Nephron progenitor cell (in vitro differentiated cells): ENCODE measurements at places on chromosomes 12 and 14.

- H3K27me3 ChIP-seq: no peaks in the 10 kb centered on the region
- DNase-seq: no peak
- peaks cover 4% of the 10 kb centered on the region for H3K36me3 ChIP-seq
Measured at GRCh38 chr14:79493081-79493645, 718.1 kb downstream of the DIO2 start.

- peaks cover 32% of the 10 kb centered on the region for H3K4me1 ChIP-seq
- H3K27ac ChIP-seq: peak overlapping the region; percentile 66
- H3K27me3 ChIP-seq: no peaks in the 10 kb centered on the region
- no peaks in the 10 kb centered on the region for H3K36me3 ChIP-seq
- no peak for DNase-seq
Measured at GRCh38 chr14:33674927-33675326, 275.9 kb downstream of the EGLN3 start.

DNA sequence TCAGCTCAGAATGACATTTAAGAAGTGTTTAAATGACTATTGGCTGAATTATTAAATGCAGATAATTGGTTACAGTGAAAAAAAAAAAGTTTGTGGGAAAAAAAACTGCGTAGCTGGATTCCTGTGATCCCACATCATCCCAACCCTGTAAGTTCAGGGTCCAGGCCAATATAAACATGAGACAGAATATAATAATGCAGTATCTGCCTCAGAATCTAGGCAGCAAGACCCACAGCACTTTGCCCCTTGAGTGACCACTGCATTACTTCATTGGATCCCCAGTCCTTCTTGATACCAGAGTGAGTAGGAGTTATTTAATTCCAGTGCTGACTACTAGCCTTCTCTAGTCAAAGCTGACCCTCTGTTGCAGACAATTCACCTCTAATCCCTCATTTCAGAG is 272.6 kb downstream of the CCER1 start:
- no peaks in the 10 kb centered on the region for H3K4me1 ChIP-seq
- no peak overlapping the region for H3K27ac ChIP-seq
- H3K36me3 ChIP-seq: no peaks in the 10 kb centered on the region
- no peak for DNase-seq

DNA sequence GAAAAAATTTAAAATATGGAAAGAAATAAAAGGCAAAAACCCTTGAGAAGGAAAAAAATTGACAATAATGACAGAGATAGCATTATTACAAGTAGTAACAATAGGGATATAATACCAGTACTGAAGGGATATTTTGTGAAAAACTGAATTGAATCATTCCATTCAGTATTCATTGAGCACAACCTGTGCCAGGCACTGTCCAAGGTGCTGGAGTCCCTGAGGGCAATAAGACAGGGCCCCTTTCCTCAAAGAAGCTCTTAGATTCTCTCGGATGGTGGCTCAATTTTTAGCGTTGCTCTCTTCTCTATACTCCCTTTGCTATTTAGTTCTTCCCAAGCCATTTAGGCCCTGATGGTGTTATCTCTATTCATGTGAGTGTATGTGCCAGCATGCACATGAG is 34.3 kb upstream of the GAS2L3 start:
- H3K27me3 ChIP-seq: peaks cover 13% of the 10 kb centered on the region
- no peaks in the 10 kb centered on the region for H3K4me1 ChIP-seq
- no peak overlapping the region for H3K27ac ChIP-seq
- no peaks in the 10 kb centered on the region for H3K36me3 ChIP-seq

DNA sequence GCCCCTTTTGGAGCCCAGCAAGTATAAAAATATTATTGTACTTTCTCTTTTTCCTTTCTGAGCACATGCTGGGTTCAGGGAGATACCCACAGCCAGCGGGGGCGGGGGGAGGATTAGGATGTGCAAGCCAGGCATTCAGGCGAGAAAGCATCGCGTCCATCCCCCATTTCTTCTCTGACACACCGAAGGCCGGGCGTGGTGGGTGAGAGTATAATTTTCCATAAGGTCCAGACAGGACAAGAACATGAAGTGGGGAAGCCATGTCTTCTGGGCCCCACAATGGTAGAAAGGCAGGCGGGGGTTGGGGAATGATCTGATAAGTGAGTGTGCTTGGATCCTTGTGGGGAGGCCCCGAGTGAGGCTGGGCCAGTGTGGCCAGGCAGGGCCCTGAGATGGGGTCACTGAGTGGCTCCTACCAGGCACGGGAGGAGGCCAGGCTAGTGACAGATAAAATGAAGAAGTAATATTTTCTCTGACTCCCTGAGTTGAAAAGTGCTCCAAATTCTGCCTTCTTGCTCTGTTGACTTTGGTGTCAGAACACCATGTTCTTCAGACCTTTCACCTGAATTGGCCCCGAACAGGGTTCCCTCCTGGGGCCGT is 10.7 kb upstream of the LRTM2 start:
- peaks cover 35% of the 10 kb centered on the region for H3K27me3 ChIP-seq
- DNase-seq: no peak
- no peaks in the 10 kb centered on the region for H3K36me3 ChIP-seq
- H3K4me3 ChIP-seq: no peak overlapping the region
- peak overlapping the region; percentile 54 for H3K27ac ChIP-seq
- H3K4me1 ChIP-seq: peaks cover 60% of the 10 kb centered on the region

DNA sequence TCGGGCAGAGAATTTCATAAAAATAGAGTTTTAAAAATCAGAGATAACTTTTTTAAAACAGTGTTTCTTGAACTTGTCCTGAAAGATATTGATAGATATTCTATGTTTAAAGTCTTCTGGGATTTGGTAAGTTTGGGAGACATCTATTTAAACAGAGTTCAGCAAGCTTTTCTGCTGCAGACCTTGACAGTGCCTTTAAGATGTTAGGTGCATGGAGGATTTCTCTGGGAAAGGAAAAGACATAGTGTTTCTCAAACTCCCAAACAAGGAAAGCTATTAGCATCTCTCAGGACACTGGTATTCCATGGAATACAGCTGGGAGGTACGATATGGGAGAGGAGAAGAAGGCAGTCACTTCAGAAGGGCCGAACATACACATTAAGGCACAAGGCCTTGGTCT is 97.8 kb downstream of the RBM19 start:
- H3K36me3 ChIP-seq: peaks cover 20% of the 10 kb centered on the region
- DNase-seq: no peak
- peaks cover 13% of the 10 kb centered on the region for H3K4me1 ChIP-seq

DNA sequence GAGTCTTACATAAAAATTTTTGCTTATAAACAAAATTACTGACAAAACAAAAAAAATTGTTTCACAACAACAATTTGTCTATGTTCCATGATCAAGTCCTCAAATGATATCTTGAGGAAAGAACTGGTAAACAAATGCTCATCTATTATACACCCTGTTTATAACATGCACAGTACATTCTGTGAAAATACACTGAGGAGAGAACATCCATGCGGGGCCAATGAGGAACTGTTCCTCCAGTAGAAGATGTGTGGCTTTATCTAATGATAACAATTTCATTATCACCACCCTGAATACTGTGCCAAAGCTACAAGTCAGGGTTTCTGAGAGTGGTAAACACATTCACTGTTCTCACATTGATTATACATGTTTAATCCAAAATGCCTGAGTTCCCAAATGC is 10.8 kb downstream of the MLH3 start:
- DNase-seq: no peak
- peaks cover 69% of the 10 kb centered on the region for H3K36me3 ChIP-seq
- H3K4me1 ChIP-seq: peaks cover 6% of the 10 kb centered on the region
- no peak overlapping the region for H3K4me3 ChIP-seq

DNA sequence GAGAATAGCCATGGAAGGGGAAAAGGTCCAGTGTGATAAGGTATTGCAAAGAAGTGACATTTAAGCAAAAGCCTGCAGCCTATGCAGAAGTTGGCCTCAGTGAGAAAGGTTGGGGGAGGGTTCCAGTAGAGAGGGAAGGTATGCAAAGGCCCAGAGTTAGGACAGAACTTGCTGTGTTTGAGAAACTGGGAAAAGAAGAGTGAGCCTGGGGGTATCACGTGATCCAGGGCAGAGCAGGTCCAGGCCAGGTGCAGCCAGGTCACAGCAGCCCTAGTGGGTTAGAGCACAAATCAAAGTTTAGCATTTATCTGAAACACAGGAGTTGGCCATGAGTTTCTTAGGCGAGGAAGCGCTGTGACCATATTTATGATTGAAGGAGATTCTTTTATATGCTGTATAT is 1.6 kb downstream of the SERPINA5 start:
- H3K27ac ChIP-seq: no peak overlapping the region
- no peaks in the 10 kb centered on the region for H3K36me3 ChIP-seq
- H3K4me3 ChIP-seq: no peak overlapping the region
- DNase-seq: no peak
- H3K4me1 ChIP-seq: peaks cover 6% of the 10 kb centered on the region

- H3K4me3 ChIP-seq: no peak overlapping the region
- no peak for DNase-seq
- H3K4me1 ChIP-seq: peaks cover 14% of the 10 kb centered on the region
- H3K27me3 ChIP-seq: peaks cover 2% of the 10 kb centered on the region
- no peaks in the 10 kb centered on the region for H3K36me3 ChIP-seq
- no peak overlapping the region for H3K27ac ChIP-seq
Measured at GRCh38 chr14:34548472-34548981, 9.0 kb upstream of the EAPP start.

GRCh38 chr14:90253826-90254225 is 2.5 kb upstream of the PSMC1 start:
- peaks cover 30% of the 10 kb centered on the region for H3K4me1 ChIP-seq
- peaks cover 20% of the 10 kb centered on the region for H3K36me3 ChIP-seq
- peaks cover 46% of the 10 kb centered on the region for H3K27me3 ChIP-seq
- H3K4me3 ChIP-seq: no peak overlapping the region
- no peak for DNase-seq
- no peak overlapping the region for H3K27ac ChIP-seq

GRCh38 chr12:60071759-60072191 is 475.9 kb downstream of the SLC16A7 start:
- H3K4me1 ChIP-seq: no peaks in the 10 kb centered on the region
- H3K4me3 ChIP-seq: no peak overlapping the region
- H3K36me3 ChIP-seq: no peaks in the 10 kb centered on the region
- no peaks in the 10 kb centered on the region for H3K27me3 ChIP-seq
- no peak for DNase-seq

GRCh38 chr14:35495278-35495677 is 38.7 kb upstream of the INSM2 start:
- H3K4me1 ChIP-seq: no peaks in the 10 kb centered on the region
- no peaks in the 10 kb centered on the region for H3K36me3 ChIP-seq
- H3K27me3 ChIP-seq: peaks cover 8% of the 10 kb centered on the region
- no peak for DNase-seq

GRCh38 chr14:96205059-96205977 is 679 bp downstream of the BDKRB2 start:
- no peak for DNase-seq
- no peak overlapping the region for H3K27ac ChIP-seq
- H3K4me1 ChIP-seq: peaks cover 24% of the 10 kb centered on the region
- no peaks in the 10 kb centered on the region for H3K36me3 ChIP-seq
- peaks cover 40% of the 10 kb centered on the region for H3K27me3 ChIP-seq
- H3K4me3 ChIP-seq: peak overlapping the region; percentile 73
